ENCODE measurements at places on chromosomes 4 and X. TPM values are rescaled to one million over a fixed set of nuclear protein-coding genes. Genes with fewer than 3 reads are reported as not detected.
A peak's percentile ranks its signal among the peaks of the same experiment; 100 is the strongest.

- H3K4me1 ChIP-seq = peaks cover 4% of the 10 kb centered on the region
- no peak overlapping the region for H3K4me3 ChIP-seq
- DNase-seq = no peak
- H3K27me3 ChIP-seq = no peaks in the 10 kb centered on the region
- no peaks in the 10 kb centered on the region for H3K36me3 ChIP-seq
- H3K27ac ChIP-seq = no peak overlapping the region
These were observed 3.5 kb downstream of the CCDC22 start for GRCh38 chrX:49238735-49239134.

- no peaks in the 10 kb centered on the region for H3K4me1 ChIP-seq
- no peak for DNase-seq
- H3K27me3 ChIP-seq = no peaks in the 10 kb centered on the region
These were observed 48.3 kb downstream of the ANXA5 start for GRCh38 chr4:121648516-121648915.

GRCh38 chr4:186029571-186030398 lies 39.2 kb upstream of the TLR3 start:
- H3K4me3 ChIP-seq = no peak overlapping the region
- H3K27me3 ChIP-seq = no peaks in the 10 kb centered on the region
- H3K27ac ChIP-seq = peak overlapping the region; percentile 42
- H3K36me3 ChIP-seq = no peaks in the 10 kb centered on the region
- H3K4me1 ChIP-seq = peaks cover 21% of the 10 kb centered on the region
- peak; percentile 85 for DNase-seq

The PAGE3 gene
- not detected for total RNA-seq

The GRK4 gene
- 5.9 TPM for total RNA-seq

GRCh38 chrX:43892336-43892870 lies 10.2 kb upstream of the MAOB start:
- no peak for DNase-seq
- no peak overlapping the region for H3K4me3 ChIP-seq
- H3K36me3 ChIP-seq = no peaks in the 10 kb centered on the region

- H3K27ac ChIP-seq = no peak overlapping the region
- H3K4me1 ChIP-seq = no peaks in the 10 kb centered on the region
- H3K4me3 ChIP-seq = no peak overlapping the region
- no peak for DNase-seq
These were observed 221.8 kb upstream of the PACRGL start for GRCh38 chr4:20478412-20478811.

The DDX53 gene
- total RNA-seq = not detected

Data from endothelial cell of umbilical vein (primary cell).